ENCODE measurements at places on chromosomes 6 and 20.

- no peak for DNase-seq
Measured at GRCh38 chr6:154996841-154997311, 1.8 kb downstream of the TIAM2 start.

DNA sequence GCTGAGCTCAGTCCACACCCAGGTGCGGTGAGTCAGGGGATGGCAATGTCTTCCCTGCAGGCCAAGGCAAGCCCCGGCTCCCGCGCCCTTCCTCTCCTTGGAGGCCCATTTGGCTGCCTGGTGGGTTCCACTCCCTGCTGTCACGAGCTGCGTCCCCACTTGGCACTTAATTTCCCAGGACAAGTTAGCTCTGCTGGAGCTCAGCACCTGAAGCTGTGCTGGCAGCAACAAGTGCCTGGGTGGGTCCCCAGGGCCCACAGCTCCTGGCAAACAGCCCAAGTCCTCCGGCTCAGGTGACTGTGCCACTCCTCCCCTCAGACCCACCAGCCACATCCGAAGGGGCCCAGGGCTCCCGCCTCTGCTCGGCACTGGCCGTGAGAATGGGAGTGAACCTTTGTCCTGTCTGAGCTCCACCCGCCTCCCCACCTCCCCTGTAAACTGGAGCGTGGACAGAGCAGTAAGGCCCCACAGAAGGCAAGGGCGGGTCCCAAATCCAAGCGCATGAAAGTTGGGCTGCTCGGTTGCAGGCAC lies 16.9 kb downstream of the LAMA5 start:
- no peak for DNase-seq

GRCh38 chr6:134389129-134389528 lies 71.2 kb upstream of the SGK1 start:
- DNase-seq = no peak

DNA sequence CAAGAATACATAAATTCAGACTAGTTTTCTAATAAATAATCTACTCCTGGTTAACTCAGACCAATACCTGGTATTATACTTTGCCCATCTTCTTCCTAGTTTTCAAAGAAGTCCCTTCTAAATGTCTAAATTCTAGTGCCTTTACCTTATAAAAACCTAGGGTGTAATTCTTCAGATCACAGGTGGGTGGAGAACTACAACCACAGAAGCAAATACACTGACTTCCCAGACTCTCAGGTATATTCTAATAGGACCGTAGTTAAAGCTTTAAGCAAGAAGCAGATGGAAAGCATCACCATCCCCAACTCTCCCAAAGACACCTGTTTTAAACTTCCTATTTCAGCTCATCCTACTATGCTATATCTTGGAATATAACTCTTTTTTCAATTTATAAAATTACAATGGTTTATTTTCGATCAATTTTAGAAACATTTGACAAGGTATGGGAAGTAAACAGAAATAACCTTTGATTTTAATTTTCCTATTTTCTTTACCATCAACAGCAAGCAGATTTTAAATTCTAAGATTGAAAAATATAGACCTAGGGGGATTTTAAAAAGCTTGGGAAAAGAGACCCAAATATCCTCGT lies 15.8 kb downstream of the MAN1A1 start:
- DNase-seq = no peak

GRCh38 chr6:83860359-83860755 lies 868 bp downstream of the CYB5R4 start:
- DNase-seq = no peak

- DNase-seq = no peak
Measured at GRCh38 chr20:45781391-45781931, 10.2 kb downstream of the WFDC3 start.

DNA sequence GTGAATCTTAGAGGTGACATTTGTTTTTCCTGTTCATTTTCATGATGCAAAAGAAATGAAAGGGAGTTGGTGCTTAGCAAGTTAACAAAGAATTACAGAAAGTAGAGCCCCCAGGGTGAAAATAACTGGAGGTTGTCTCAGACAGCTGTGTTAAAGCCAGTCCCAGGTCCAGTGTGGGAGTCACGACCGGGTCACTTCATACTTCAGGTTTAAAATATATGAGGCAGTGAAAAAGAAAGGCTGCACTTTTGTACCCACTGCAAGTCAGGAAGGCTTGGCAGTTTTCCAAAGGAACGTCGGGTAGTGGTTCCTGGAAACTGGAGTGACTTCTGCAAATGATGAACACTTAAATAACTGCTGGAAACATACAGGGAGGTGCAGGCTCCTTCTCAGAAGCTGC lies 91.5 kb upstream of the THBS2 start:
- DNase-seq = no peak

DNA sequence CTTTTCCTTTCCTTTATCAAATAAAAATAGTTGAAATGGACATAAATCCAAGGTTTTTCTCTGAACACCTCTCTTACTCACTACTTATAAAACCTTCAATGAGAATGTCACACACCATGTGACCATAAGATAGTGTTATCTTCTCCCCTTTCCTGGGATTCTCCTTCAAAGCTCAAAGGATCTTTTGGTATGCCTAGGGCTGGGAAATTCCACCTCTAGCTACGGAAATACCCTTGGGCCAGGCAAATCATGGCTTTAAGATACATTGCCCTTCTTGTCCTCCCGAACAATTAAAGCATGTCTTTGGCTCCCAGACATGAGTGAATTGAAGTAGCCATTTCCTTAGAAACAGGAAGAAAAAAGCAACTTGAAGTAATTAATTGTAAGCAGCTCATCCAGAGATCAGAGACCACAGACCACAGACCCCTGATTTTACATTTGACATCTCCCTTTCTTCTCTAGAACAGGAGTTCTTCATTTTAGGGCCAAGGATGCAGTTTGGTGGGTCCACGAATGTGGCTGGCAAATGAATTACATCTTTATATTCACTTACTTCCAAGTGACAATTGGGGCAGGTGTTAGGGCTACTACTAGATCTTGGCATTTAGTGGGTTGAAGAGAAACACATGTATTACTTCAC lies 4.1 kb downstream of the PLCB4 start:
- no peak for DNase-seq

DNA sequence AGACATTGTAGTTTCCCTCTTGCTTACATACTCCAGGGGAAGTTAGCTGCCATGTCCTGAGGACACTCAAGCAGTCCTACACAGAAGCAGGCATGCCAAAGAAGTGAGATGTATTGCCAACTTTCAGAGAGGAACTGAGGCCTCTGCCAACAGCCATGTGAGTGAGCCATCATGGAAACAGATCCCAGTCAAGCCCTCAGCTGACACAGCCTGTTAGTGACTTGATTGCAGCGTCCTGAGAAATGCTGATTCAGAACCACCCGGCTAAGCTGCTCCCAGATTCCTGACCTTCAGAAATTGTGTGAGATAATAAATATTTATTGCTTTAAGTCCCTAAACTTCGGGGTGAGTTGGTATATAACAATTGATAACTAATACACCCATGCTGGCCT lies 38.1 kb downstream of the GSTA2 start:
- DNase-seq = no peak

DNA sequence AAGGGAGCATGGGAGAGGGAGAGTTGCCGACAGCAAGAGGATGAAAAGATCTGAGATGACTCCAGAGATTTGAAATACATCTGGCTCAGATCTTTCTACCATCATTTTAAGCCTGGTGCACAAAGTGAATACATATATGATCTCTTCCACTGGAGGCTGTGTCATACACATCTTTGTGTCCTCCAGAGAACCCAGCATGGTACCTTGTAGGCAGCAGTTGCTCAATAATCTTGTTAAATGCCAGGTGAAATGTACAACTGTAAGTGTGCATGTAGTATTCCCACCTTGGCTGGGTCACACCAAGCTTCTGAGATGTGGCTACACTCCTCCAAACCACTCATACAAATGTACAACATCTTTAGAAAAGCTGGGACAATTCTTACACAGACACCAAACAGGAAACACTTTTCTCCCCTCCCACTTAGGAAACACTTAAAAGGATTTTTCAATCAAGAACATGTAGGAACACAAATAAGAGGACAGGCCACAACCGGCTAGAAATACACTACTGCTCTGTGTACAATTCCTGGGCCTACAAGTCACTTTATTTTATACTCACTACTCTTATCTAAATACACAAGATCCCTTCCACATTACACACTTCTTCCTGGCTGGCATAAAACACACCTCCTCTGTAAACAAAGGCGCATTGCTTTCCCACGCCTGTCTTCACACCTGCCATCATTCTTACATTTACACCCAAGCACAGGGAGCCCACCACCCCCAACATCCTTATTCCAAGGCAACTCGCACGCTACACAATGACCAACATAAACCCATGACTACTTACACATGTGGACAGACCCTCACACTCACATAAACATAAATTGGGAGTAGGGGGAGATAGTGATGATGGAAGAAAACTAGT lies 3.8 kb upstream of the IER3 start:
- peak; percentile 91 for DNase-seq

- DNase-seq = no peak
Measured at GRCh38 chr6:104003803-104004516, 855.8 kb downstream of the HACE1 start.

GRCh38 chr20:62337558-62338293 lies 29.4 kb downstream of the LAMA5 start:
- DNase-seq = no peak
